NCI-H1694 (cell line): ENCODE measurements at places on chromosomes 7 and 10.
A peak's percentile ranks its signal among the peaks of the same experiment; 100 is the strongest.

GRCh38 chr10:93827056-93827804 lies 66.5 kb upstream of the SLC35G1 start:
- DNase-seq, result no peak

DNA sequence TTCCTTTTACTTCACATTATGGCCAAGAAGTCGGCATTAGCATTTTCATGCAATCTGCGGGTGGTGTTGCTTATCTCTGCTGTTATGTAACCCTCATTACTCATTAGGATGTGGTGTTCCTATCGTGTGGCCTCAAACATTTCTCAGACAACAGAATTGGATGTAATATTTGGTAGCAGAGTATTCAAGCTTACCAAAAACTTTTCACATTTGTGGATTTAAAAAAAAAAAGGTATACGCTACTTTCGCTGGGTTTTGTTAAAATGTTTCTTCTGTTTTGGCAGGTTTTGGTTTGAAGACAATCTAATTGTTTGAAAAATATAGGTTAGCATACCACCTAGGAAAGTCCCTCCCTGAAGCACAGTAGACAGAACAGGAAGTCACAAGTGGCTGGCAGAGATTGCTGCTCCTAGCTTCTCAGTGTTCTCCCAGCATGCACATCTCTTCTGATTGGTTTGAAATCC lies 128.8 kb downstream of the GATA3 start:
- DNase-seq, result no peak

DNA sequence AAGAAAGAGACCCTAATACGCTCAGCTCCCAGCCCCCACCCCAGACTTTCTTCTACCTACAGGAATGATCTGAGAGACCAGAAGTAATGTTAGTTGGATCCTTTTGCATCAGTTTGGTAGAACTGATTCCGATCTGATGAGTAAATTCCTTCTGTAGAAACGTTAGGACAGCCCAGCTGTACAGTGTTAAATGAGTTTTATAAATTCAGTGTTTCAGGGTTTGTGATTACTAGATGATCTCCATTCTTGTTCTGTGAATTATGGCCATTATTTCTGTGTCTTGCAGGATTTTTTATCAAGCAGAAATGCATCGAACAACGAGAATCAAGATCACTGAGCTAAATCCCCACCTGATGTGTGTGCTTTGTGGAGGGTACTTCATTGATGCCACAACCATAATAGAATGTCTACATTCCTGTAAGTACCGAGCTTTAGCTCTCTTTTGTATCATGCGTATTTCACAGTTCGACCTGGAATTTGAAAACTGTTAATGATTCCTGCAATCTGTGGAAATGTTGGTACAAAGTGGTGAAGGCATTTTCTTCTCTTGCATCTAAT lies 5.3 kb downstream of the BMI1 start:
- no peak for DNase-seq

GRCh38 chr10:64316833-64317232 lies 795.6 kb downstream of the REEP3 start:
- no peak for DNase-seq

DNA sequence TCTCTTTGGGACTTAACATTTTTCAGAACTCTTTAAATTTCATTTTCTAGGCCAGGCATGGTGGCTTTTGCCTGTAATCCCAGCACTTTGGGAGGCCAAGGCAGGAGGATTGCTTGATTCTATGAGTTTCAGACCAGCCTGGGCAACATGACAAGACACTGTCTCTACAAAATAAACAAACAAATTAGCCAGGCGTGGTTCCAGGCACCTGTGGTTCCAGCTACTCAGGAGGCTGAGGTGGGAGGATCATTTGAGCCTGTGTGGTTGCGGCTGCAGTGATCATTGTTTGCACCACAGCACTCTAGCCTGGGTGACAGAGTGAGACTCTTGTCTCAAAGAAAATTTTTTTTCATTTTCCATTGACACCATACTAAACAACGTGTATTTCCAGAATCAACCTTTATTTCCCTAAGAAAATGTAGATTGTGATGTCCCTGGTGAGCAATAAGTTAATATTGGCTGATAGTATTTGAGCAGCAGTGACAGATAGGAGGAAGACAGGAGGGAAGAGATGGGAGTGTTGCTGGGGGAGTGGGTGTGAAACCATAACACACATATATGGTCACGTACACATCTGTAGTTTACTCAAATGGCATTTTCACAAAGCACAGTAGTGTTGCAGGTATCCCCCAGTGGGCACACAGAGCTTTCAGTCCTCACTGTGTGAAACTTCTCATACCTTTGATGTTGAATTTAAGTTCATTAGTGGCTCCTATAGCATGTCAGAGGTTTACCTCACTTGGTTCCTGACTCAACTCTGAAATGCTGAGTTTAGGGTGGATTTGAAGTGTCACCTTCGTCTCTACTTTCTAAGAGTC lies 205.6 kb downstream of the AUTS2 start:
- no peak for DNase-seq

GRCh38 chr7:36658335-36659171 lies 65.7 kb downstream of the AOAH start:
- DNase-seq, result peak; percentile 32

GRCh38 chr7:93146472-93147141 lies 1.6 kb downstream of the SAMD9L start:
- no peak for DNase-seq

DNA sequence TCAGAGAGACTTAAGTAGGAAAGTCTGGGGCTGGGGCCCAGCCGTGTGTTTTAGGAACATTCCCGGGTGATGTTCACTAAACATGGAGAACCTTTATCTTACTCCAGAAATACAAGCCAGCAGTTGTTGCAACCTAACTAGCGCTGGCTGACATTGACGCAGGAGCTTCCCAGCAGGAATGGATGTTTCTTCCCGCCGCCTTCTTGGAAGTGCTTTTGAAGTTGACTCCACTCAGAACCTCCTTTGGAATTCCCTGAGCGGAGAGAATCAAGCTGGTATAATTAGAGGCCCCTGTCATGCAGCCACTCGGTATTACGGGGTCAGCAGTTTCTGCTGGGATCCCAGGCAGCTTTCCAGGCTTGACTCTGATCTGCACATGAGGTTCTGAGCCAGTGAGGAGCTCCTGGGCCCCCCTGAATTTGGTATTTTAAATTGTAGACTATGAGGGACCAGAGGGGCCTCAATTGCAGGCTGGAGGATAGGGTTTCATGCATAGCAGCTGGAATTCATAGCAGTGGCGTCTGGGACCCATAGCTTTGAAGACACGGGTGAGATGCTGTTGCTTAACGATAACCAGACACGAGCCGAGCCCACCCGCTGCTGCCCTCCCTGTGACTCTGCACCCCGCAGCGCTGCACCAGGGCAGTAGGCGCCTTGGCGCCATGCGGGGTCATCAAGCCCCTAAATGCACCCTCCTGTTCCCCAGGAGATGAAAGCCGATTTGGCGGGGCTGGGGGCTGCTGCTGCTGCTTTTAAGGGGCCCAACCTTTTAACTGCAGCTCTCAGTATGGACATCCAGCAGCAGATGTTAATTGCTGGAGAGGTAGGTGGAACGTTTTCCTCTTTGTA lies 61.8 kb downstream of the EEPD1 start:
- no peak for DNase-seq

GRCh38 chr10:67666416-67667034 lies 29.5 kb downstream of the CTNNA3 start:
- peak; percentile 7 for DNase-seq

- no peak for DNase-seq
These were observed 25.4 kb downstream of the AIFM2 start for GRCh38 chr10:70106958-70107791.

GRCh38 chr10:121614613-121615434 lies 16.6 kb upstream of the FGFR2 start:
- no peak for DNase-seq

- DNase-seq, result no peak
These were observed 68.0 kb upstream of the CDCA7L start for GRCh38 chr7:22013711-22014110.

DNA sequence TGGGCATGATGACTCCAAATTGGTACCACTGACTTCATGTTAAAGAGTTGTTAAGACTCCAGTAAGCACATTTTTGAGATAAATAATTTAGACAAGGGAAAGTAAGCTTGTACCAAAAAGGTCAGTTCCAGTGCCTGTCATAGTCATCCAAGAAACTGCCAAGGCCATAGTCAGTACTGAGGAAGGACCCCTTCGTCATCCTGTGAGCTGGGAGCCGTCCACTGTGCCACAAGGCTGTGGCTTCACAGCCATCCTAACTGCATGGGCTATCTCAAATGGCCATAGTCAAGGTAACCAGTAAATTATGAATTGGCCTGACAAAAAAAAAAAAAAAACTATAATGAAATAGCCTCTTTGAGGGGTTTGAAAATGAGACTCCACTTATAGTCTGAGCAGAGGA lies 207.2 kb downstream of the C7orf25 start:
- DNase-seq, result no peak

DNA sequence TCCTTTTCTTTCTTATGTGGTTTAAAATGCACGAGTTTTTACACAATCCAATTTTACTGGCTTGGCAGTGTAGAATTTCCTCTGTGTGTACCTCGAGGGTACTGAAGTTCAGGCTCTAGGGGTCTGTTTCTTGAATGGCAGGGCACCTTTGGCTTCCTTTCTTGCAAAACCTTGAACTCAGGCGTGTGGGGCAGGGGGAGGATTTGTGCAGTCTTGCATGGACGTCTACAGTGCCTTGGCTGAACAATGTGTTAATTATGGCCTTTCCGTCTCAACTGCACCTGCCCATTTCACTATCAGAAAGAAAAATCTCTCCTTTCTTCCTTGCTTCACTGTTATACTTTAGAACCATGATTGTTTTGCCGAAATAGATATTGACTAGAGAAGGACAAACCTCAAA lies 570.9 kb downstream of the INHBA start:
- DNase-seq, result no peak

GRCh38 chr10:71035511-71036296 lies 147.3 kb upstream of the PCBD1 start:
- no peak for DNase-seq

DNA sequence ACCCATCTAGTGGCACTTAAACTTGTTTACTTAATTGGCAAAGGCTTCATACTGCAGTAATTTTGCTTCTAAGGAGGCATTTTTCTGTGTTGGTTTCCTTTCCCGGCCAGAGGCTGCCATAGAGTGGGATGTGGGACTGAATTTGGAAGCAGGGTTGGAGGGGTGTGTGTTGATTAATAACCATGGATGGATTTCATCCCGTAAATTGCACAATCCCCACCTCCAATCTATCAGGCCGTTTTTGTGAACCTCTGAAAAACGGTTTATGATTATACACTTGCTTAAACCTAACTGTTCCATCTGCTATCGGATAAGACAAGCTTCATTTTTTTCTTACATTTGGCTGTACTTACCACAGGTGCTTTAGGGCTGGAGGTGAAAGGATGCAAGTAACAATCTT lies 1.3 kb downstream of the TMEM60 start:
- DNase-seq, result no peak

DNA sequence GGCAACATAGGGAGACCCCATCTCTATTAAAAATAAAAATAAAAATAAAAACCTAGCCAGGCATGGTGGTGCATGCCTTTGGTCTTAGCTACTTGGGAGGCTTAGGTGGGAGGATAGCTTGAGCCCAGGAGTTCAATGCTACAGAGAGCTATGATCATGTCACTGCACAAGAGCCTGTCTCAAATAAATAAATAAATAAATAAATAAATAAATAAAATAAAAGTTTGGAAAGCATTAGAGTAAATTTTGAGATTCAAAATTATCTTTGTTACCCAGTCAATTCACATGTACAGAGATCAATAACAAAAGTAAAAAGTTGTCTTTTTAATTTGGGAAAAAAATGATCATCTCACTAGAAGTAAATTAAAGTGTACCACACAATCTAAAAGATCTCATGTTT lies 255.8 kb upstream of the MYO3A start:
- DNase-seq, result no peak

- DNase-seq, result peak; percentile 15
These were observed 18.7 kb downstream of the ZMIZ2 start for GRCh38 chr7:44767134-44767911.

DNA sequence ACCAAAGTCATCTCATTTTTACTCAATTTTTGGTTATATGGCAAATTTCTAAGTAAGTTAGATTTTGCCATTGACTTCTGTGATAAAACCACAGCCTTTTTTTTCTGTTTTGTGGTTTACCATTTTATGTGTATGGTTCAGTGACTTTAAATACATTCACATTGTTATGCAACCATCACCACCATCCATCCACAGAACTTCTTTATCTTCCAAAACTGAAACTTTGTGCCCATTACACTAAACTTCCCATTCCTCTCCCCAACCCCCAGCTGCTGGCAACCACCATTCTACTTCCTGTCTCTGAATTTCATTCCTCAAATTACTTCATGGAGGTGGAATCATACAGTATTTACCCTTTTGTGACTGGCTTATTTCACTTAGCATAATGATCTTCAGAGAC lies 280.4 kb upstream of the TCERG1L start:
- DNase-seq, result no peak

DNA sequence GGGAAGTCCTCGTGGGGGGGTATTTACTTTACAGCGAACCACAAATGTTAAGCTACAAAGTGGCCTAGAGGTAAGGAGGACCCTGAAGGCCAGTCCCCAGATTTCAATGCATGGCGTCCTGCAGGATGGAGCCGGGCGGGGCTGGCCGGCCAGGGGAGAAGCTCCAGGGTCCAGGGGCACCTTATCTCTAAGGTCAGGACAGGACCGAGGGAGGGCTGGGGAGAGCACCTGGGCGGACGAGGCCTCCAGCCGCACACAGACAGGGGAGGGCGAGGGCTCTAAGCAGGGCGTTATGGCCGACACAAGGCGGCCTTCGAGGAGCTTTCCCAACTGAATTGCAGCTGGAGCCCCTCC lies 96.4 kb upstream of the DIP2C start:
- no peak for DNase-seq

- DNase-seq, result no peak
These were observed 19.4 kb downstream of the KIN start for GRCh38 chr10:7768417-7768816.

DNA sequence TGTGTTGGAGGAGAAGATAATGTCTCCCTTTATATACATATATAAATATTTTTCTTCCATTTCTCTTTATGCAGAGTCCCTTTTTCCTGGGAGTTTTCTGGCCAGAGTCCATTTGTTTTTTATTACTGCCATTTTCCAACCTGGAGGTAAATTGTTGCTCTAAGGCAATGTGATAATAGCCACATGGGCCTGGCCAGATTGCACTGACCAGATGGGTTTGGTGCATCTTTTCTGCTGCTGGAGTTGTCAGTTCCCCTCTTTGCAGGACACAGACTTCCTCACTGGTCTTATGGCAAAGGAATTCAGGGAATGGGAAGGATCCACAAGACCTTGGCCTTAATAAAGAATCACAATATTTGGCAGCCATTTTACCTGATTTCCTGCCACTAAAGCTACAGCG lies 254.9 kb downstream of the SORCS3 start:
- DNase-seq, result no peak

DNA sequence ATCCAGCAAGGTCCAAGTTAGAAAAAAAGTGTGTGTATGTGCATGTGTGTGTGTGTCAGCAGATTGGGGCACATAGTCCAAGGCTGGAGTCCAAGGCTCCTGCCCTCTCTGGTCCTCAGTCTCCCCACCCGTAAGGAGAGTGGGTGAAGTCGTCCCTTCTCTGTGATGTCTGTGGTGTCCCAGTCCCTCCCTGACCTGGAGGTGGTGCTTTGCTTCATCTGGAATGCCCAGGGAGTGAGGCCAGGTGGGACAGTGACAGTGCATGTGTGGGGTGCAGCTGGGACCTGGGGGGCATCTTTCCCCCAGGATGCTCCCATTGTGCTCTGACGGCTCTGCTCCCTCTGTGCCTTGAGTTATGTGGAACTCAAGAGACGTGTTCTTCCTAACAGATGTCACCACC lies 18.0 kb downstream of the AQP1 start:
- no peak for DNase-seq
